ENCODE measurements at places on chromosomes 13 and 19.

DNA sequence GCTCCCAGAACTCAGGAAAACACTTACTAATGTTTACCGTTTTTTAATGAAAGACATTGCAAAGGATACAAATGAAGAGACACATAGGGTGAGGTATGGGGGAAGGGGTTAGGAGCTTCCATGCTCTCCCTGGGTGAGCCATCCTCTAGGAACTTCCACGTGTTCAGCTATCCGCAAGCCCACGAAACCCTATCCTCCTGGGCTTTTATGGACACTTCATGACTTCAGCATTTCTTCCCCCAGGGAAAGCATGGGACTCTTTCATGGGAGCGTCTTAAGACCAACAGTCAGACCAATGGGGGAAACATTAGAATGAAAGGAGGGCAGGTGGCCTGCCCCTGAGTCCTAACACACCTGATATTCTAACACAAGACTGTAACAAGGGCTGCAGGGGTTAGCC, 6.6 kb upstream of the ESD start:
- DNase-seq = no peak

DNA sequence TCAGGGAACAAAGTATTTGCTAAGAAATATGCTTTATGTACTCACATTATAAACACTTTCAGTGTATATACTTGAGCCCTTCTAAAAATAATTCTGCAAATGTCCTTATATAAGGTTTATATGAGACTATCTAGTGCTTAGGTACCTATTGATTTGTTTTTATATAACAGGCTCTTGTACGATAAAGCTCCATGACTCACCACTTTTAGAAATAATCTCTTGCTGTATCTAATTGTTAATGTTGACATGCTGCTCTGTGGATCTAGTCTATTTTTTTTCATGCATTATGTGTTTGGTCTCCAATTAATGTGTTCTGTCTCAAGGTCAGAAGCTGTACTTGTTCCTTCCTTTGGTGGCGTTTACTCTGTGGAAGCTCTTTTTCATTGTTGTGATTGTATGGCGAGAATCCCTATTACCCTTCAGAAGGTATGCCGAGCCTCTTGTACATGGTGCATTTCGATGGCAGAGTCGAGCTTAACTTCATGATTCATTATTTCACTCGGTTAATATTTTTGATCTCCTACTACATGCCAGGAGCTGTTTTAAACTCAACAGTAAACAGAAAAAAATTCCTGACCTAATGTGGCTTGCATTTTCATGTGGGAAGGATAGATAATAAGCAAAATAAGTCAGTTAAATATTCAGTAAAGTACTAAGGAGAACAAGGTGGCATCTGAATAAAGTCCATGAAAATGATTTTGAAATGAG, 361.6 kb downstream of the COG6 start:
- DNase-seq = no peak

- DNase-seq = no peak
Observed at GRCh38 chr19:10773969-10774368, 56.1 kb downstream of the DNM2 start.

DNA sequence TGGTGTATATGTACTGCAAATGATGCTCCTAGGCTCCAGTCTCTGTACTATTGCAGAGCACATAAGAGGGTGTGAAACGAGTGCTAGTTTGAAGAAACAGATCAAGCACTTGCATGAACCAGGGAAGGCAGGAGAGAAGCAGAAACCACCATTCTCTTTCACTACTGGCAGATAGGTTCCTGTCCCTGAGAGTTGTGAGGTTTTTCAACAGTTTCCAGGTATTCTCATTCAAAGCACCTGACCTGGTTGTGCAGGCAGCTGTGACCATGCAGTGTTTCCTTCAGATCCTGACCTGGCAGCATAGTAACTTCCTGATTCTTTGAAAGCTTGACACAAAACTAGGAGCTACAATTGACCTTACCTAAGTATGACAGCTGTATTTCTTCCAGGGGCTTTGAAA, 164.9 kb downstream of the UFM1 start:
- DNase-seq = no peak

DNA sequence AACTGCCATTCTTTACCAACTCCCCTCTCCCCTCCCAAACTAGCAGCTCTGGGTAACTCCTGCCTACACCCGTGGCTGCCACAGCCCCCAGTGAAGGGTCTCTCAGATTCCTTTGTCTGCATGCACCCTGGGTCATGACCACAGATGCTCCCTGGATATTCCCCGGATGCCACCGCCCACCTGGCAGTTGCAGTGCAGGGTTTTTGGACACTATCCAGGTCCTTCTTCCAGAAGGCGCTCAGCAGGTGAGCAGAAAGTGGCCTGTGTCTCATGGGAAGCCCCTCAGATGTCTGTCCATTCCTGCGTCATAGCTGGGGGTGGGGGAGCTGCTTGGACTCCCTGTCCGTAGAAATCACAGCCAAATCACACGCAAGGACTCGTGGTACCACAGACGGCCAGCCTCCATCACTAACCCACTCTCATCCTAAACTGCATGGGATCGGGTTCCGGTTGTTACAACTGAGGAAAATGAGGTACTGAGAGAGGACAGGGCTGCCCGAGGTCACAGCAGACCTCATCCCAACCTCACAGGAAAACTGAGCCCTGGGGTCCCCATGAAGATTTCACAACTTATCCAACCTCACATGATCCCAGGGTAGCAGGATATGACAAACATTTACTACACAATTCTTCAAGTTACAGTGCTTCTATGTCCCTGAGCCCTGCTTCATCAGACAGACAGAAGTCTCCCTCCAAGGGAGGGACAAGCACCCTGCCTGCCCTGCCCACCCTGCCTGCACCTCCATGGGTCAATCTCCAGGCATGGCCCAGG, 38.6 kb downstream of the ELL start:
- DNase-seq = peak; percentile 35

DNA sequence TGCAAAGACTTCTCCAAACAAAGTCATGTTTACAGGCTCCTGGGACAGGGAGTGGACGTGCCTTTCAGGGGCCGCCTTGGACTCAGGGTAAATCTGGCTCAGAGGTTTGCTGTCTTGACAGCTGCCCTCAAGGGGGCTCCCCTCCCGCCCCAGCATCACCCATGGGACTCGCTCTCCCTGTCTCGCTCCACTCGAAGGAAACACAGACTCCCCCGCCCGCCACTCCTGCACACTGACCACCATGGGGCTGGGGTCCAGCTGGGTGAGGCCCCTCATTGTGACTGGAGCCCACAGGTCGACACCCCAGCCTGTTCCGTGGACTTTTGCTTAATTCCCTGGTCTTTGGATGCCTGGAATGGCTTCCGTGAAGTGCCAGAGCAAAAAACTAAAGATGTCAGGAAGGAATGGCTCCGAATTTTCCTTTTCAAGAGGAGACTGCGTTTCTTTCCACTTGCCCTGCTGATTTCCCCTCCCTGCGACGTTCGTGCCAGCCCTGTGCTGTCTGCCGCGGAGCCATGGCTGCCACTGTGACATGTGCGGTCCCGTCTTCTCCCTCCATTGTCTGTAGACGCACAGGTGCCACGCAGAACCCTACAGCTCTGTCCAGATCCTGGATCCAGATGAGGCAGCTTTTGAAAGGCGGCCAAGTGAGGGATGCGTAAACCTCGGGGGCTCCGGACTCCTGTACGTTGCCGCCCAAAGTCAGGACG, 48.6 kb downstream of the MCF2L start:
- no peak for DNase-seq

- DNase-seq = peak; percentile 31
Observed at GRCh38 chr19:13748169-13748828, 16.0 kb upstream of the MRI1 start.

DNA sequence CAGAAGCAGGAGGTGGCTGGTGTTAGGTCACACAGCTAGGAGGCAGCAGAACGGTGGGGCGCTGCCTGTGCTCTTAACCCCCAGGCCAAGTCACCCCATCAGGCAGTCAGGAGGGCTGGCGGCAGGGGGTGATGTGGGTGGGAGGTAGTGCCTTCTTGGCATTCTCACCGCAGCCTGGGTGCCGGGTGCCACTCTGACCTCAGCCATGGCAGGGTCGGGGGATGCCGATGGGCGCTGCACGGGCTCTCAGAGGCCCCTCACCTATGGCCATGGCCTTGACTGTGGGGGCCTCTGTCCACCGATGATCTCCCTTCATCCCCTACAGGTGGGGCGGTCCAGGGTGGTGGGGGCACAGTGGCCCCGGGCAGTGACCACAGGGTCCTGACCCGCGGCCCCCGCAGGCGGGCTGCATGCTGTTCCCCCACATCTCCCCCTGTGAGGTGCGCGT, 5.6 kb downstream of the PTOV1 start:
- DNase-seq = no peak

- no peak for DNase-seq
Observed at GRCh38 chr19:6022570-6023064, 44.7 kb upstream of the RANBP3 start.

- DNase-seq = peak; percentile 16
Observed at GRCh38 chr19:13241231-13242104, 91.3 kb downstream of the IER2 start.

GRCh38 chr13:42967660-42968059, 24.4 kb downstream of the EPSTI1 start:
- no peak for DNase-seq

GRCh38 chr13:98208606-98209005, 31.5 kb upstream of the RNF113B start:
- DNase-seq = no peak

DNA sequence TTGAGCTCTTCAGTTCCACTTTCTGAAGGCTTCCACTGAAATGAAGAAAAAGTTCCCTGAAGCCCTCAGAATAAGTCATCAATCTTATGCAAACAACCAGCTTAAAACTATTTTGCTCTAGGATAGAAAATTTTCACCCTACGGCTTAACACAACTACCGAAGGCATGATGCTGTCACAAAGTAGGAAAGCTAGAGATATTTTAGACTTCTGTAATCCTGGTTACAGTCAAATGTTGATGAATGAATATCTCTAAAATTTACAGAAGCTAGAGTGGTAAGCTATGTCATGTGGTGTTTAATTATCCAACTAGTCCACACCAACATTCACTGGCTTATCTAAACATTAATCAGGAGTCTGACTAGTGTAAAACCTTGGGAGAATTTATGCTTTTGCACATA, 197.9 kb downstream of the SUCLA2 start:
- no peak for DNase-seq

GRCh38 chr19:13859361-13859880, 17.5 kb upstream of the NANOS3 start:
- peak; percentile 42 for DNase-seq

- no peak for DNase-seq
Observed at GRCh38 chr13:77876176-77876575, 42.5 kb downstream of the EDNRB start.

- DNase-seq = peak; percentile 46
Observed at GRCh38 chr19:39502640-39503417, 4.1 kb downstream of the DLL3 start.

DNA sequence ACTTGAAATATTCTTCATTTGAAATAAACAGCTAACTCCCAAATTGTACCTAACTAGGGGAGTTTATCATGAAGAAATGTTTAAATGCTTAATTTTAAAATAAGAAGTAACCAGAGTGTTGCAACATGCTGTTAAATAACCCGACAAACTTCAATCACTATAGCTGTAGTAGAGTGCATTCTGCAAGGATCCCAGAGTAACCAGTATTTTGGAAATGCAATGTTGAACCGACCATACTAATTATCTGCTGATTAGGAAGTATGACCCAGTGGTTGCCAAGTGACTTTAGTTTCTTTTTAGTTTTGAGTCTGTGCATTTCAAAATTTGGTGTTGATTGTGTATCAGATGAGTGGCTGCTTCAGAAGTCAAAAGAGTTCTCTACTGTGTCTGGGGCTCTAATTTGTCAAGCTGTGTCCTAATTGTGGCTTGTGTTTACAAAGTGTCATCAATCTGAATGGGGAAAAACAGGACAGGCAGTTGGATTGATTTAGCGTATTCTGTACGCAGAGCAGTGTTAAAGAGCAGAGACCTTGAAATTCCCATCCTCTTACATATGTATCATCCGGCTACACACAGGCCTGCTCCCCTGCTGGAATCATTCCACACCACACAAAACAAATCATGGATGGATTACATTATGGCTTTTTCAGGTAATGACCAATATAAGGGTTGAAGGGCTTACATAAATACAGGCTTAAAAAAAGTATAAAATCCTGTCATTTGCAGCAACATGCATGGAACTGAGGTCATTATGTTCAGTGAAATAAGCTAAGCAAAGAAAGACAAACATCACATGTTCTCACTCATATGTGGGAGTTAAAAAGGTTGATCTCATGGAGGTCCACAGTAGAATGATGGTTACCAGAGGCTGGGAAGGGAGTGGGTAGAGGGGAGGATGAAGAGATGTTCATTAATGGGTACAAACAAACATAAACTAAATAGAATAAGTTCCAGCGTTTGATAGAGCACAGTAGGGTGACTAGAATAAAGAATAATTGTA, 351.5 kb downstream of the KLF12 start:
- no peak for DNase-seq

DNA sequence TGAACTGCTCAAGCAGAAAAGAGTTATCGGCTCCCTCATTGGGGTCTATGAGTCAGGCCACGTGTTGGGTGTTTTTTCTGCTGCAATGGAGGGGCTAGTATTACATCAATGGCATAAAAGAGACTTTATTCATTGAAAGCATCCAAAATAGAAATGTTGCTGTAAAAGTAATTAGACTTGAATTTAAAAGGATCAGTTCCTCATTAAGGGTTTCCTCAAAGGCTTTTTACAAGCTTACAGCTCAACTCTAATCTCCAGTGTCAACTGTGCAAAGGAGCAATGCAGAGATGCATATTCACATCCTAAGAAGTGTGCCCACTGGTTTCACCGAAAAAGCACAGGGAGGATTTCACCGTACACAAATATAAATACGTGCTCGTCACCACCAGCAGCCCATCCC, 300.3 kb downstream of the FOXO1 start:
- DNase-seq = peak; percentile 82

- DNase-seq = no peak
Observed at GRCh38 chr19:42042455-42043170, 27.4 kb downstream of the GRIK5 start.

DNA sequence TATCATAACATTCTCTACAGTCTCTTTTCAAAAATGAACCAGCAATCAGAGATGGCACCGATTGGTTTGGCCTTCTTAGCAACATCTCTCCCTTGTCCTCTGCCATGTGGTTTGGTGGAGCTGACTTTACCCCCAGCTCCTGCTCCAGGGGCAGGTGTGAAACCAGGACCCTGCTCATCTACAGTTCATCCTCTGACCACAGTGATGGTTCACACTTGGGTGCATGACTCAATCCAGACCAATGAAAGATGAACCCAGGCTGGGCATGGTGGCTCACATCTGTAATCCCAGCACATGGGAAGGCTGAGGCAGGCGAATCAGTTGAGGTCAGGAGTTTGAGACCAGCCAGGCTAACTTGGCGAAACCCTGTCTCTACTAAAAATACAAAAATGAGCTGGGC, 33.6 kb upstream of the FFAR2 start:
- DNase-seq = no peak

DNA sequence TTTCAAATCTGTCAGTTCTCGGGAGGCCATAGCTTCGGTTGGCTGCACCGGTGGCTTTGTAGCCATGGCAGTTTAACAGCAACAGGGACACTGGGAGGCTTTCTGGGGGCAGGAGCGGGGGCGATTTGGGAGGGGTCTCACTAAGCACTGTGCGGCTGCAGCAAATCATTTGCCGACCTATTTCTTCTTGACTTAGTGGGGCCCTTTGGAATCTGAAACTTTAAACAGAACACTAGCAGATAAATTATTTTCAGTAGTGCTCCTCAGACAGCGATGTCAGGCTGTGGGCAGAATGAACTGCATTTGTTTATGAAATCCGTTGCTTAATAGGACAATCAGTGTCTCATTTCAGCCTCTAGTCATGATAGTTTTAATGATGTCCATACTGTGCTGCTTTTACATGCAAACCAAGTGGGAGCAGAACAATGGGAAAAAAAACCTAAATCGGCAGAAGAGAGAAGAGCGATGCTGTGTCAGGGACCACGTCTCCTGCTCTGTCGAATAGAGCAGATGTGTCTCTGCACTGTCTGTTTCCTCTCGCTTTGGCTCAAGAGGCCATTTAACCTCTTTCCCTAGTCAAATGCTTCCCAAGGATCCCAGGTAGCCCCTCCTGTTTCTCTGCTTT, 211.9 kb downstream of the OLFM4 start:
- no peak for DNase-seq
